Uterus (tissue), 4 donors: ENCODE measurements at places on chromosomes 12 and 14.

- DNase-seq, result no peak
These were observed 9.5 kb downstream of the BATF start for GRCh38 chr14:75531660-75532317.

- no peak for DNase-seq
These were observed 95.3 kb downstream of the DAD1 start for GRCh38 chr14:22493753-22494152.

GRCh38 chr14:56170877-56171422 is 52.7 kb downstream of the PELI2 start:
- DNase-seq, result no peak

DNA sequence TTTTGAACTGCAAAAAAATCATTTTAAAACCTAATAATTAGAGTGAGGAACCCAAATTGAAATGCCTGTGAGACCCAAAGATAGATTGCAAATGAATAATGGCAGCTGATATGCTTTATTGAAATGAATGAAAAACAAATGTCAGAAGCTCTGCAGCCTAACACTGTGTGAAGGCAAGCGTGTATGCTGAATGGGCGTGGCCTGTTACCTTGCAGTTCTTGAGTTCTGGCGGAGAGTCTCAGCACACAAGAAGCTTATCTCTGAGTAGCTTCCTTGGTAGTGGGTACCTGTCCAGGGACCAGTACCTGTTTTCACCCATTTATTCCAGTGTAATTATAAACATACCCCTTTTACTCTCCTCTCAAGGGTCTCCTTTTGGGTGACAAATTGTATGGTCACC is 341.2 kb downstream of the NPAS3 start:
- no peak for DNase-seq

DNA sequence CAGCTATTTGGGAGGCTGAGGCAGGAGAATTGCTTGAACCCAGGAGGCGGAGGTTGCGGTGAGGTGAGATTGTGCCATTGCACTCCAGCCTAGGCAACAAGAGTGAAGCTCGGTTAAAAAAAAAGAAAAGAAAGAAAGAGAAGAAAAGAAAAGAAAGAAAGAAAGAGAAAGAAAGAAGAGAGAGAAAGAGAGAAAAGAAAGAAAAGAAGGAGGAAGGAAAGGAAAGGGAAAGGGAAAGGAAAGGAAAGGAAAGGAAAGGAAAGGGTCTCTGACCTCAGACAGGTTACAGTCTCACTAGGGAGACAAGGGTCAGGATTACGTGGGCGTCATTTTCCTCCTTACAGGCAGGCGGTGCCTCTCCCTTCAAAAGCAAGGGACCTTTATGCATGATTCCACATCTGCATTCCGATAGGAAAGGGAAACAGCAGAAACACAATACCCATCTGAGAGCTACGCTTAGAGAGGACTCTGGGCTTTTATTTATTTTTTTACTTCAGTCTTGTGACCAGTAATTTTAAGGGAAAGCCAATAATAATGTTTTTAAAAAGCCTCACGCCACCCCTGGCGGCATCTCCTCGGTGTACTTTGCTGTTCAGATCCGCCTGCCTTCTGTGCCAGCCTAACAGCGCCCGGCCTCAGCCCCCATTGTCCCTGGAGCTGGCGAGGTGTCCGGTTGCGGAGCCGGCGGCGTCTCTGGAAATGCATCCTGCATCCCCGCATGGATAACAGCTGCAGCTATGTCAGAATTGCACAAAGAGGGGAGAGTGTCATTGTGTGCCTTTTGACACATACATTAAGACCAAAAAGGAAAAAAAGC is 945 bp upstream of the HIP1R start:
- DNase-seq, result no peak

GRCh38 chr14:38070061-38070588 is 137.6 kb upstream of the SSTR1 start:
- no peak for DNase-seq

GRCh38 chr12:12272869-12273268 is 6.0 kb upstream of the LRP6 start:
- DNase-seq, result no peak

GRCh38 chr14:95526483-95527386 is 8.1 kb upstream of the GLRX5 start:
- no peak for DNase-seq

DNA sequence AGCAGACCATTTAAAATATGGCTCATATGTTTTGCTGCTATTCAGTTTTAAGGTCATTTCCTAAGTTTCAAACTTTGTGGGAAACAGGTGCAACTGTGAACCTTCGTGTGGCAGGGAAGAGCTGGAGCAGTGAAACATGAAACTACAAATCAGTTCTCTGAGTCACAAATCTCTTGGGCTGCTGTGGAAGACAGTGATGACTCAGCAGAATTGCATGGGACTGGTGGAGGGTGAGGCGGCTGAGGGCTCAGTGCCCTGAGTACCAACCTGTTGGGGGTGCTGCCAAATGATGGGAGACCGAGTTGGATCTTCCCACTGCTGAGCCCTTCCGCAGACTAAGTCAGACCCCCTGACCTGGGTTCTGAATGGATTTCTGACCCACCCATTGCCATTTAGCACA is 8.4 kb upstream of the CALM1 start:
- no peak for DNase-seq

- DNase-seq, result peak; percentile 100
These were observed at the start of gene CTDSP2 for GRCh38 chr12:57846577-57847319. TSS of gene CTDSP2 (minus strand) at chr12:57846729. CDS start at chr12:57846435, 294 bp downstream.

DNA sequence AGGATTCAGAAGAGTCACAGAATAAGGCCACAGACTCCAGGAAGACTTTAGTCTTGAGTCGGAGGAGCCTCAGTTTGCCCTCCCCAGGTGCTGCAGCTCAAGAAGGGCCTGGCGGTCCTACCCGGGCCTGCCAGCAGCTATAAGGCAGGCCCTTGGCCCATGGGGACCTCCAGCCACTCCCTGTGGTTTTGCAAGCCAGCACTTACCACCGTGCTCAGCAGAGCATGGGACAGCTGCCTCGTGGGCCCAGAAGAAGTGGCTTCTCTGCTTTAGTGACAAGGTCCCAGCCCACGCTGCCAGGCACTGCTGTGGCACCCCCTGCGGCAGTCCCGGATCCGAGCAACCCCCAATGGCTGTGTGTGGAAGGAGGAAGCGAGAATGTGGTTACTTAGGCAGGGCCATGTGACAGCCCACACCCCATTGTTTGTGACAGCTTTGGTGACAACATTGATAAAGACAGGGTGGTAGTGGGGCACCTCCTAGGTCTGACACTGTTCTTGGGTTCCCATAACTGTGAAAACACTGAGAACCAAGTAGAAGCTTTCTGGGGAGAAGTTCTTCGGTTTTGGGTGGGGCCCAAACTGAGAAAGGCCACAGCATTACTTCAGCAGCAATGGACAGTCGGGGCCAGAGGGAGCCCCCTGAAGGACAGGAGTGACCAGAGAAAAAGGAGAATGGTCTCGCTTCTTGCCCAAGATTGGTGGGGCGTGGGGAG is at the start of gene SELPLG:
SELPLG (minus strand) TSS at position 361 of the 715 bp plus-strand sequence. CDS start 9,587 bp downstream, outside the sequence.
- no peak for DNase-seq

DNA sequence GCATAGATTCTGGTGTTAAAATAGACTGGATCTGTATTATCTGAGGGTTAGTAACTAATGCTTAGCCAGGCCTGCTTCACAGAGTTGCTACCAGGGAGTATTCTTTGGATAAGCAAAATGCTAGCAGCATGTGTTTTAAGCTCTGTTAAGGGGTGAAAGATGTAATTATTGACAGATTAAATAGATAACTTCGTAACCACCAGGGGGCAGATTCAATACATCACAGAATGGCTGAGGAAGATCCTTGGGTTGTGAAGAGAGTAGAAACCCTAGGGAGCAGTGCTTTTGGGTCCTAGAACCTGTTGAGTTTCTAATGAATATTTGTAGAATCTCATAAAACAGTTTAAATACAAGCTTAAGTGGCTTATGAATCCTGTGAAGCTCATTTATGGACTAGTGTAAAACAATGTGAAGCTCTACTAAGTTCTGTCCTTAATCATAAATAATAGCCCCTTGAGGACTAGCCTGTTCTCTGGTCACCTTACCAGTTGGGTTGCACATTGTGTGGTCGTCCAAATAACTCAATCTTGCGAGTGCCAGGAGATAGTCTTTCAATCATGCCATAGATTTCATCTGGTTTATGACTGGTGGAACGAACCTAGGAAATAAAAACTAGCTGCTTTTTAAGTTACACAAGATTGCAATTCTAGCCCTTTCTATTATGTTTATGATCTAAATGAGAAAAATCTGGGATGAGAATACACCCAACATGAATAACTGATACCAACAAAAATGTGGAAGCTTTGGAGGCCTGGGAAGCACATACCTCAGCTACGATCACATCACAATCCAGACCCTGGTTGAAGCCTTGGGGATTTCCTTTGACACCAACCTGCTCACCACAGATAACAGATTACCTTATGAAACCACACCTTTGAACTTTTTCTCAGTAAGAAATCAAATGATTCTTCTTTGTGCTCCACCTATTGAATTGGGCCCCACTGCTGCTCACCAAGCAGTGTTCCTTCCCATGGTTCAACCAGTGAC is 12.3 kb downstream of the METTL3 start:
- DNase-seq, result no peak

DNA sequence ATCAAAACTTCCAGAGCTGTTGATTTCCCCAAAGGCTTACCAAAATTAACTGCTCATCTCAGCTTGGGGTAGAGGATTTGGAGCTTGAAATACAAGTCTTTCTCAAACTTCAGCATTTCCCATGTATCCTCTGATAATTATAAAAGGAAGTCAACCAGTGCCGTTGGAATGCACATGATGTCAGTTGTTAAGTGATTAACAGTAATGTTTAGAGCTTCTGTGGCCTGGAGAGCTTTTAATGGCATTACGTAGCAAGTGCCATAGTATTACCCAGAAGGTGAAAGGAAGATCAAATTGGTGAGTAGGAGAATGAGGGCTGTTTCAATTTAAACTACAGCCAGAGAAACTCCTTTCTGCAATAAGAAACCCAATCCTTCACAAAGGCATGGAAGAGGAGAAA is 62.5 kb upstream of the PTPRR start:
- no peak for DNase-seq

GRCh38 chr12:31594681-31595080 is 3.7 kb upstream of the DENND5B start:
- no peak for DNase-seq

DNA sequence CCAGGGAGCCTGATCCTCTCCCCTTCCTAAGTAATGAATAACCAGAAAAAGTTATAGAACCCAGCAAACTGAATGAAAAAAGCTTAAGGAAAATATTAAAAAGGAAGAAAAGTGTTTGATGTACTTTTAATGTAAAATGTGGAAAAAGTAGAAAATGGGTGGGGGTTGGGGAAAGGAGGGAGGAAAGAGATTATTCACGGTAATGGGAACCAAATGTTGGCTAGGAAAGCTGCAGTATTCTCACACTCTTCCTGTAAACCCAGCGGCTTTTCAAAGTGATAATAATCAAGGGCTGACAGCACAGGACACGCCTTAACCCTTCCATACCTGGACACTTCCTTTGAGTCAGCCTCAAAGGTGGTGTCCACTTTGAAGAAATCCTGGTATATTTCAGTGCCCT is 139.2 kb downstream of the TGFB3 start:
- DNase-seq, result no peak

GRCh38 chr14:81392976-81393643 is 7.0 kb downstream of the STON2 start:
- DNase-seq, result no peak

- DNase-seq, result no peak
These were observed 166.0 kb downstream of the FOXN3 start for GRCh38 chr14:89251061-89251460.

DNA sequence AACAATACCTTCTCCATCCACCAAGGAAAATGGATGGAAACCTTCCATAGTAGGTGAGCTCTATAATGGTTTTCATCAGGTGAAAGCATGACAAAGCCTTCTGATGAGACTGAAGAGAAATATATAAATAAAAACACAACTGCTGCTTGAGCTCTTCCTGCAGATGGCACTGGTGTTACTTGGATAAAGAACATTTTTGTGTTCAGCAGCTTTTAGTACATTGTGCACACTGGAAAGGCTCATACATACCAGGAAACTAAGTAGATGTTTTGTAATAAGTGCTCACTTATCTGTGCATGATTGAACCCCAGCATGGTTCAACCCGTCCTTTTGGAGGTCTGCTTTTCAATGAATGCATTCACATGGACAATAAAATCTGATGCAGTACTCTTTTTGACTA is 357.3 kb upstream of the MIS18BP1 start:
- no peak for DNase-seq

- DNase-seq, result no peak
These were observed 797 bp downstream of the UNG start for GRCh38 chr12:109098183-109098604.

DNA sequence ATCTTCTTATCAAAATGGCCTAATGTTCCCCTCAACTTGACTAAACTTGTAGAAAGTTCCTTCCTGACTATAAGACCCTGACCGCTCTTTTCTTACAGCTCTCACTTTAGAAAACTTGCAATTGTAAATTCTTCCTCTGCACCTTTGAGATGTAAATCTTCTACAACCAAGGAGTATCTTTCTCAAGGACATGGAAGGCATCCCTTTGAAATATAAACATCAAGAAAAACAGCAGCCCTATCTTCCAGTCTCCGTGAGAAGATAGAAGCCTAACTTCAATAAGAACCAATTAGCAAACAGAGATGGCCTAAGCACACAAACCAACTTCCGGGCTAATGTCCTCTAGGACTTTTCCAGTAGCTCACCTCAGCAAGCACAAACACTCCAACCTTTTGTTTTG is 210.3 kb downstream of the CPNE8 start:
- DNase-seq, result no peak

GRCh38 chr12:120936197-120936596 is 32.0 kb upstream of the SPPL3 start:
- no peak for DNase-seq

GRCh38 chr12:121331248-121331647 is 21.0 kb downstream of the ANAPC5 start:
- DNase-seq, result no peak

DNA sequence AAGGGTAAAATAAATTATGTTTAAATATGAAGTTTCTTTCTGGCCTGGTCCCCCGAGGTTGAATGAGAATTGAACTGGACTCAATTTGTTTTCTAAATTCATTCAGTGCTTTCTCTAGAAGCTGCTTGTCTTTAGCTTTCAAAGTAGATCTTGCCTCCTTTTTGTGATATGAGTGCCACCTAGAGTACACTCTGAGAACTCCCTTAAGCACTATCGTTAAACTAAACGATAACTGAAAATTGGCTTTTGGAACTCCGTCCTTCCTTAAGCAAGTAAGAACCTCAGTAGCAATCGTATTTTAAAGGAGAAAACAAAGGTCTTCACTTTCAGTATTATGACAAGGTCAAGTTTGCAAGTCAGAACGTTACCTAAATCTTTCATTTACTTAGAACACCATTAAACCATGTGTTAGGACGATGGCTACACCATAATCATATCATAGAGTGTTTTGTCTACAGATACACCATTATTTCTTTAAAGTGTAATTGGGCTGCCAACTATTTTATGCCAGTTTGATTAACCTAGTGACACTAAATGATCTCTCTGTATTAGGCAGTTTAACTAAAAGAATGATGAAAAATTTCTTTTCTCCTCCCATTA is 364.8 kb downstream of the SNAPC1 start:
- DNase-seq, result no peak

- DNase-seq, result peak; percentile 92
These were observed 14.4 kb upstream of the CD27 start for GRCh38 chr12:6430124-6430989.

DNA sequence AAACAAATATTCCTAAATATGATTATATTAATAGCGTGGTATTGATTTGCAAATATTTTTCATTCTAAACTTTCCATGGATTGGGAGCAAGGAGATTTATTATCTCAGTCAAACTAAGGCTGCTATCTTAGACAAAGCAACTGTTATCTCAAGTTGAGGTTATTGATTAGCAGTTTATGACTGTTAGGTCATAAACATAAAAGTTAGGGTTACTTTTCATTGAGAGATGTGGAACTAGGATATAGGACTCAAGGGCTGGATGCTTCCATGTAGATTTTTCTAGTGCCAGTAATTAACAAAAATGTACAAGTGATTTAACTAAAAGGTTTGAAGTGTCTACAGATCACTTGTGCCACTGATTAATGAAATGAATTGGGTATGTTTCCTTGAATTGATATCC is 19.1 kb downstream of the SCFD1 start:
- no peak for DNase-seq
